ENCODE measurements at places on chromosomes 2 and 18.

DNA sequence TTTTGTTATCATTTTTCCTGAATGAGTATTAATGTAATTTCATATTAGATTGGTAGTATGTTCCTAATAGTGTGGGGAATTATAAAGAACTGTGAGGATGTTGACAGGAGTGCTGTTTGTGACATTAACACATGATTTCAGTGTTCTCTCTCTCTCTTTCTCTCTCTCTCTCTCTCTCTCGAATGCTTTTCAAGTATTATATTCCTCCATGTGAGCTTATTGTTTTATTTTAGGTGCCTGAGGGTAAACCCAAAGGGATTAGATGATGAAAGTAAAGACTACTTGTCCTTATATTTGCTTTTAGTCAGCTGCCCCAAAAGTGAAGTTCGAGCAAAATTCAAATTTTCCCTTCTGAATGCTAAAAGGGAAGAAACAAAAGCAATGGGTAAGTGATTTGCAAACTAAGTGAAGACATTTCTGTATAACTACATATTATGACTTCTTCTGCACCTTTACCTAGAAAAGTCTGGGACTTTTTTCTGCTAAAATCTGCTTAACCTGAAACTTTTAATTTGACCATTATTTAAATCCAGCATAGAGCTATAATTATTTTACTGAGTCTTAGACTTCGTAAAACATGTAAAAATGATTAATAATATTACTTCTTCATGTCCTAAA lies 49.2 kb downstream of the SPOPL start:
- DNase-seq, result no peak

DNA sequence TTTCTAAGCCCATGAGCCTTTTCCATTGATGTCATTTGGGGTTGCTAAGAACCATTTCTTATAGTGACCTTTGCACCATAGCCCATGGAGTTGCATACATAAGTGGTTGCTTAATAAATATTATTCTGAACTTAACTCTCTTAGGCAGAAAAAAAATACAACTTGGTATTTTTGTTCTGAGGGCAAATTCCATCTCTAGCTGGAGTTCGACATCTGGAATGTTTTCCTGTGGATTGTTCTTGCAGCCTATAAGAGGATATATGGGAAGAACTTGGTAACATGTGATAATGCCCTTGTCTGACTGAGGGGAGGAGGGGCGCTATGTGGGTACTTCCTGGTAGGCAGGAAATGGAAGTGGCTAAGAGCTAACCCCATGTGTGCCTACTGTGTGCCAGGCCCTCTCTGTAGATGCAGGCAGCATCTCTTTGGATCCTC lies 20.7 kb downstream of the IGFBP2 start:
- no peak for DNase-seq

GRCh38 chr18:10205151-10205550 lies 249.3 kb upstream of the APCDD1 start:
- DNase-seq, result no peak

- no peak for DNase-seq
These were observed 279.5 kb downstream of the NDUFA10 start for GRCh38 chr2:239745386-239746227.

DNA sequence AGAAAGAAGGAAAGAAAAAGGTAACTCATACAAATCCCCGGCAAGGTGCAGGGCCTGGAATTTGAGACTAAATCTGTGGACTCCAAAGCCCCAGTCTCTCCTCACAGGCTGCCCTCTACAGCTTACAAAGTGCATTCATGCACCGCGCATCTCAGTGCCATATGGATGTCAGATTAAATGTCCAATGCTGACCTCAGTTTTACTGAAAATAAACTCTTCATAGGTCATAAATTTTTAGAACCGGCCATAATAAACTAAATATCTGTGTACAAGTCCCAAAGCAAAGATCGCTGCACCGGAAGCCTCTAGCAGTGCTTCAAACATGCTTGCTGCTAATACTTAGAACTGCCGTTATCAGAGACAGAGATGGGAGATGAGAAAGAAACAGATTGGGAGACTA lies 17.7 kb downstream of the ST6GAL2 start:
- no peak for DNase-seq

- no peak for DNase-seq
These were observed 84.8 kb upstream of the TCF4 start for GRCh38 chr18:55672574-55673361.

GRCh38 chr2:111045771-111046444 lies 74.8 kb upstream of the BCL2L11 start:
- no peak for DNase-seq

DNA sequence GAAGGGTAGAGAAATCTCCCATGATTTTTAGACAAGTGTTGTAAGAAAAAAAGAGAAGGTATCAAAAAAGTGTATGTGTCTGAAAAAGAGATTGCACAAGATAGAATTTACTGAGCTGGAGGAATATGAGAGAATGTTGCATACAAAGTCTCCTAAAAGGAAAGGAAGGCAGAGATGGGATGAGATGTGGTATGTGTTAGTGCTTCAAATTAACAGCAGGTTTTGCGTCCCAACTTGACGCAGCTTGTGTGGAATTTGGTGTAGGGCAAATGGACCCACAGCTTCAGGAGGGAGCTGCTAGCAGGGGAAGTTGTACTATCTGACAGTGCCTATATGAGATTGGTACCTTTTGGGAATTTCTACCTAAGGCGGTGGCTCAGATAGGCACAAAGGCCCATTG lies 9.0 kb upstream of the RASGRP3 start:
- DNase-seq, result no peak

- DNase-seq, result no peak
These were observed 1.9 kb downstream of the GORASP2 start for GRCh38 chr2:170930991-170931266.

GRCh38 chr2:60499651-60500265 lies 53.7 kb downstream of the BCL11A start:
- DNase-seq, result no peak

DNA sequence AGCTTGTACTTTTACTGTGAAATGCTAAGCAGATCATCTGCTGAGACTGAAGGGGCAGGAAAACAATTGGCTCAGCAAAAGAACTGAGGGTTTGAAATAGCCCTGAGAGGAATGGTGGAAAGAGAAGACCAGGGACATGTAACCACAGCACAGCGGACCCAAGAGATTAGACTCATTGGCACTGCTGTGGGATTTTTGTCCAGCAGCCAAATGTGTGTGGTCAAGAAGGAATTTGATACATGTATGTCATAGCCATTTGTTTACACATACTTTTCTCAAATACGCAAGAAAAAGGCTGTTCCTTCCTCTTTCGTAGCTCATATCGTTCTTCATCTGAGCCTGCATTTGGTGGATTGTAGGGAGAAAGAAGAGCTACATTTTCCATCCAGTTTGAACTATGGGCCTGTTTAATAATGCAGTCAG lies 73.8 kb downstream of the TRABD2A start:
- peak; percentile 59 for DNase-seq

GRCh38 chr2:62569907-62570841 lies 64.2 kb upstream of the TMEM17 start:
- no peak for DNase-seq

DNA sequence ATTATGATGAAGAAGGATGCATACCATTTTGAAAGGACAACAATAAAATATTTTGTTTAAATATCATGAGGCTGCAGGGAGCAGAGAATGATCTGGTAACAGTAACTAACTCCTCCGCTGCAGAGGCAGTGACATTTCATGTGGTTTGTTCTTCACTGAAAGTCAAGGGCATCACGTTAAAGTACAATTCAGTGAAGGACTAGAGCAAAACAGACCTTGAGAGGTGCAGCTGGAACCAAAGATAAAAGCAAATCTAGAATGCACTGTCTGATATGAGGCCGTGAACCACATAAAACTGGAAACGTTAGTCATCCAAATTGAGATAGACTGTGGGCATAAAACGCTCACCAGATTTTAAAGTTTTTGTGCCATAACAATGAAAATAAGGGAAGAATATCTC lies 522.9 kb upstream of the TNP1 start:
- DNase-seq, result no peak

GRCh38 chr2:241653210-241653750 lies 15.8 kb downstream of the ATG4B start:
- no peak for DNase-seq

Measured in suppressor macrophage (primary cell).